ENCODE measurements at places on chromosomes 2 and 18.

DNA sequence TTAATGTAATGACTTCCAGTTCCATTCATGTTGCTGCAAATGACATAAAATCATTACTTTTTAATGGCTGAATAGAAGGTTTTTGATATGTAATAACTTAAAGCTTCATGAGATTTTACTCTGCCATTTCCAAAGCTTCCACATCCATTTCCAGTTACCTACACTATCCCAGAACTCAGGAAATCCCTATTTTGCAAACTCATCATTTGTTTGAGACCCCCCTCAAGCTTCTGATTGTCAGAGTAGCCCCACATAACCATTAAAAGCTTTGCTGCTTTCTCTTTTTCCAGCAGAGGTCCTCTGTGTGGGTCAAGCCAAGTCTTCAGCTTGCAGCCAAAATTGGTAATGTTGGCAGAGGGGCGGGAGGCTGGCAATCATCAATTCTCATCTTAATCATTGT, 50.6 kb upstream of the IL1R1 start:
- DNase-seq: no peak

GRCh38 chr2:68157002-68157401, 686 bp upstream of the PNO1 start:
- no peak for DNase-seq

DNA sequence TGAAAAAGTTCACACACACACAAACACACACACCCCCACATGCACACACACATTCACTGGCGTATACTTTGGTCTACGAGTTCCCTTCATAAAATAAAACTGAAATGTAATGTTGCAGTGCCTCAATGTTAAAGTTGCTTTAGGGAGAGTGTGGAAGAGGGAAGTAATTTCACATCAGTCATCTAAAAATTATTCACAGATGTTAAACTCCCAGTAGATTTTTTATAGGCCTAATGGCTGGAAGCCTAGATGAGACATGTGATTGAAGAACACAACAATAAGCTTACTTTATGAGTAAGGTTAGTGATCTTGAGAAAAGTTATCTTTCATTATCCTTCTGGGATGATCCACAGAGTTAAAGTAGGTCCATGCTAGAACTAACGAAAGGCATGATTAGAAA, 506.7 kb upstream of the CNTNAP5 start:
- no peak for DNase-seq

GRCh38 chr2:138500592-138501424, 762 bp upstream of the SPOPL start:
- no peak for DNase-seq

- DNase-seq: no peak
Observed at GRCh38 chr2:96967961-96968360, 18.4 kb downstream of the FAM178B start.

- DNase-seq: no peak
Observed at GRCh38 chr18:21759836-21760235, 19.2 kb downstream of the MIB1 start.

GRCh38 chr18:61882296-61883004, 10.4 kb downstream of the RNF152 start:
- no peak for DNase-seq

Data from stimulated activated effector memory CD8-positive, alpha-beta T cell treated with anti-CD3 and anti-CD28 coated beads, Interleukin-12 subunit alpha, Interleukin-12 subunit beta, amount 100 ng/mL, for 72 hours (primary cell).